ENCODE measurements at places on chromosomes 7 and 10.

DNA sequence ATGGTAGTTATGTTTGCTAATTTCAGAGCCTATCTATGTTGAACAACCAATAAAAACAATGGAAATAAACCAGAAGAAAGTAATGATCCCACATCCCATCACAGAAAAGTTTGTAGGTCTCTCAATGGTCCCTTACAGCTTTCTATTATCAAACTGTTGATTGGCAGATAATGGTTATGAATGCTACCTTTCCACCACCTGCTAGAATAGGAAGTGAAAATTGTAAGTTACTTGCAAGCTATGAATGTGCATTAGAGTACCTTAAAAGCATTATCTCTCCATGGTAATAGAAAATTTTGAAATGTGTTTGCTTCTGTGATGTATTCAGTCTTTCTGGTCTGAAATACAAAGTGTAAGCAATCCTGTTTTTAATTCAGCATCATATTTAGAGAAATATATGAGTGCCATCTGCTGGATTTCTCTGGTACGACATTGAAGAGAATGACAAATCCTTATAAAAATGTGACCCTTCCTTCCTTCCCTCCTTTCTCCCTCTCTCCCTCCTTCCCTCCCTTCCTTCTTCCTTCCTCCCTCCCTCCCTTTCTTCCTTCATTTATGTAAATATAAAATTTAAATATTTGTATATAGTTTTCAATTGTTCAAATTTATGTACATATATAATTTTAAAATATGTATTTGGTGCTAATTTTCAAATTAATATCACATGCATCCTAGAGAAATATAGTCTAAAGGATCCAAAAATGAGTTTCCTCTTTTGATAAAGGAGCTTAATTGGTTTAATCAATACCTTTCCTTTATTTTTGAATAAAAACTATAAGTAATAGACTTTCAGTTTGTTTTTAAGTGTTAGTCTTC, 41.4 kb upstream of the PNLIPRP3 start:
- DNase-seq: peak; percentile 31

GRCh38 chr7:107594961-107595737, 15.1 kb downstream of the BCAP29 start:
- no peak for DNase-seq

- no peak for DNase-seq
Observed at GRCh38 chr7:129615018-129615417, 3.5 kb downstream of the NRF1 start.

GRCh38 chr7:123571187-123571586, 13.6 kb upstream of the NDUFA5 start:
- DNase-seq: no peak

DNA sequence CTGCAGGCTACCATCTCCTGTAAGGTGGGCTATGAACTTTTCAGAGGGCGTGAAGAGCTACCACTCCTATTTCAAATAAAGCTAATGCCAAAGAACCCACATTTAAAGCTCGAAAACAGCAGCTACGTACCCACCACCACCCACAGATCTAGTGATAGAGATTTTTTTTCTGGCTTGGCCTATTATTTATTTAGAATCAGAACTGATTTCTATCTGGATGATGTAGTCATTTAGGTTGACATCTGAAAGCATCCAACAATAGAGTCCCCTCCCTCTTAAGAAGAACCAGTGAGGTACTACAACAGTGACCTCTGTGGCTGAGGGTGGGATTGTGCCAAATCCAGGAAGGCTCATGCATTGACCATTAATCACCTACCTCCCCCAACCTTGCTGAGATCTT, 113.8 kb upstream of the ADO start:
- no peak for DNase-seq

- DNase-seq: no peak
Observed at GRCh38 chr10:102004376-102004775, 51.6 kb downstream of the ARMH3 start.

DNA sequence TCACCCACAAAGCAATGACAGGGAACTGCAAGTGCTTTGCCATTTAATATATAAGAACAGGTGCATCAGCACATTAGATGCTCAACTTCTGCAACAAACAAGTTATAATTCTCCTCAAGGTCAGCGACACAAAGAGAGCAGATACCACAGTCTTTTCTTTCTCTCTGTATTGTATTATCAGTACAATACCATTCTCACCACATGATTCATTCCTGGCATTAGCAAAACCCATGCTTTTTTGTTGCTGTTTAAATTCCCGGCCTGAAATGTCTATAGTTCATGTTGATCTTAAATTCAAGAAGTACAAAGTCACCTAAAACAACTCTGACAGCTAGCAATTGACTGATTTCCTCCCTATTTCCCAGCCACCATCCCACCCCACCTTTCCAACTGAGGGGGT, 111.8 kb upstream of the FEZF1 start:
- no peak for DNase-seq

DNA sequence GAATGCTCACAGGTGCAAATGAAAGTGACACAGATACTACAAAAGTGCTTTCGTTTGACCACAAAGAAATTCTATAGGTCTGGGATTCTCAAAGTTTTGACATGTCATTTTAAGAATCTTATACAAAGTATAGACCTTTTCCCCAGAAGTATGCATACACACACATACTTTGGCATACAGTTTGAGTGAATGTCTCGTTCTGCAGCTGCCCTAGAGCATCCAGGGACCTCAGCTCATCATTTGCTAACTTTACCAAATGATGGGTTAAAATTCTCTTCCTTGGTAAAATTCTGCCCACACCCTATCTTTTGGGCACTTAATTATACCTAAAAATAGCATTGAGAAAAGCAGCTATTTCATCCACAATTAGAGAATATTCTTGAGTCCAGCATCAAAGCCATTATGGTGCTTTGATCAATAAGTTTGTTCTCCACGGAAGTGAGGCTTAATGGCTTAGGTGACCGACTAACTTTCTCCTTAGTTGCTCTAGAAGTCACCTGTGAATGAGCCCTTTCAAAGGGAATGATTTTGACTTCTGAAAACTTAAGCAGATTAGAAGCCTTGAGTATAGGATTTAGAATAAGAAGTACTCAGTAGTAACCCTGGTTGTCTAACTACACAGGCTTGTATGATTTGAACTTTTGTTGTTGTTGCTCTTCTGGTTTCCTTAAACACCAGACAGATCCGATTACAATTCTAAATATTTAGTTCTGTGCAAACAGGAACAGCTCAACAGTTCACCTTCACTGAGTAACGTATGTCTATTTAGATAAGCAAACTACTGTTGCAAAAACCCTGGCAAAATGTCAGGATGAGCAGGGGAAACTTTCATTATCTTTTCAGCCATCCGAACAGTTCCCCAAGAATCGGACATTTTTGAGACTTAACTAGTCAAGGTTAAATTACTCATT, 70.6 kb downstream of the CNNM2 start:
- no peak for DNase-seq

DNA sequence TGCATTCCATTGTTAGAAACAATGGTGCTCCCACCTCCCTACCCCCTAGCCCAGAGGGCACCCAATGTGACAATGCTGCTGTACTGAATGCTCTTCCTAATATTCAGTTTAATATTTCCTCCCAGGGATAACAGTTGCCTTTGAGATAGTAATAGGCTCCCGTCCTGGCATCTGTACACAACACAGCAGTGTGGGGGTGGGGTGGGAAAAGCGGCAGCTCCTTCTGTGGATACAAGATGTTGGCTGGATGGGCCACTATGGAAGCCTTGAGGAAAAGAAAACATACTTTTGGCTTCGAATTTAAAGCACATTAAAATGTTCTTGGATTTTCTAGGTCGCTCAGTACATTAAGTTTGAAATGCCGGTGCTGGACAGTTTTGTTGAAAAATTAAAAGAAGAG, 9.2 kb upstream of the ZNF22 start:
- DNase-seq: no peak

DNA sequence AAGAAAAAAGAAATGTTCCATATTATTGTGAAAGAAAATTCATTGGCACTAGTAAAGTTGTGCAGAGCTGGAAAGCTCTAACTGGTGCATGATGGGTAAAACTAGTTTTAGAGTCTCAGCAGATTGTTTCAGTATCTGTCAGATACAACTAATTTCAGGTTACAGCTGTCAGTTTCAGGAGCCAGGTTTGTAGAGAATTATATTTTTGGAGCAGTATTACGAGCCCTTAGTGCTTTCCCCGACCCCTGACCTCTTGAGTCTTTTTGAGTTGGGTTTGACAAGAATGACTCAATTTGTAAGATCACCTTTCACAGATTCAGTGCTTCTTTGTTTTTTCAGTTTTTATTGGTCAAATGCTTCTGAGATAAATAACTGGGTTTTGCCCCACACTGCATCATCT, 366.4 kb upstream of the PLXDC2 start:
- DNase-seq: no peak

DNA sequence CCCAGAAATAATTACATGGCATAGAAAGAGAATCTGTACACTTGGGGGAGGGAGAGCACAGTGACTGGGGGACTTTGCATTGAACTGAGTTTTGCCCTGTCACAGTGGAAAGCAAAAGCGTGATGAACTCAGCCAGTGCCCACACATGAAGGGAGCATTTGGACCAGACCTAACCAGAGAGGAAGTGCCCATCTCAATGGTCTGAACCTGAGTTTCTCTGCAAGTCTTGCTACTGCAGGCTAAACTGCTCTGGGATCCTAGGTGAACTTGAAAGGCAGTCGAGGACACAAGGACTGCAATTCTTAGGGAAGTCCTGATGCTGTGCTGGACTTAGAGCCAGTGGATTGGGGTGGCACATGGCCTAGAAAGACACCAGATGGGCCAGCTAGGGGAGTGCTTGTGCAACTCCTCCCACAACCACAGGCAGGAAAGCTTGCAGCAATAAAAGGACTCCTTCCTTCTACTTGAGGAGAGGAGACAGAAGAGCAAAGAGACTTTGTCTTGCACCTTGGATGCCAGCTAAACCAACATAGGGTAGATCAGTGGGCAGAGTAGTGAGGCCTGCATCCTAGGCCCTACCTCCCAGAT, 259.0 kb downstream of the GRM8 start:
- DNase-seq: no peak

- DNase-seq: no peak
Observed at GRCh38 chr10:95071107-95071660, 1.9 kb upstream of the CYP2C8 start.

DNA sequence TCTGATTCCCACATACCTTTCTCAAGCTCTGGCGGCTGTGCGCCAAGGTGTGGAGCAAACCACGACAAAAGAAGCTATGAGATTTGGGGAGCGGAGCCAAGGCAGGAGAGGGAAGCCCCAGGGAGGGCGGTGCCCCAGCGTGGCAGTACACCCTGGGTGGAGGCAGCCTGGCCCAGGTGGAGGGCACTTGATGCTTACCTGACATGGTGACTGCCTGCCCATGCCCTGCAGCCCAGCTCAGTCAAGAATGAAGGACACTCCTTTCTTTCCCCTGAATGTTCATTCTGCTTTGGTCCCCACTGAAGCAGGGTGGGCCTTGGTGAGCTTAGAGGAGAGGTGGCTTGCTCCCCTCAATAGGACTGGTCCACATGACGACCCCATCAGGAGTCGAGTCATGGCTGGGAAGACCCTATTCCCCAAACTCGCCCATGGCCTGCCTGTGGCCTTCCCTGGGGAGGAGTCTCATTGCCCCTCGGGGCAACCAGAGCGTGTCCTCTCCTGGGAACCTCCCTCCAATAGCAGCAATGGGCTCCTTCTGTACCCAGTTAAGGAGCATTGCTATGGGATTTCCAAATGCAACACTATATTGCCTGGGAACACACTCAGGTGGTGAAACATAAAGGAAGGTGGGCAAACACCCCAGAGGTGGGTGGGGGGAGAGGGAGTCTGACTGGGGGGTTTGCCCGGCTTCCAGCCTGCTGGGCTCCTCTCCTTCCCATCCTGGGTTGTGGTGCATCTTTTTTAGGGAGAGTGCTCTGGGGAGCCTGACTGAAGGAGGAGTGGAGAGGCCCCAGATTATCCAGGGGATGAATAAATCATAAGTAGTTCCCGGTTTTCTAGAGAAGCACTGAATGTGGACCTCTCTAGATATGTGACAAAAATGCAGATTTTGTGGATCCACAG, 22.7 kb downstream of the RAMP3 start:
- no peak for DNase-seq

DNA sequence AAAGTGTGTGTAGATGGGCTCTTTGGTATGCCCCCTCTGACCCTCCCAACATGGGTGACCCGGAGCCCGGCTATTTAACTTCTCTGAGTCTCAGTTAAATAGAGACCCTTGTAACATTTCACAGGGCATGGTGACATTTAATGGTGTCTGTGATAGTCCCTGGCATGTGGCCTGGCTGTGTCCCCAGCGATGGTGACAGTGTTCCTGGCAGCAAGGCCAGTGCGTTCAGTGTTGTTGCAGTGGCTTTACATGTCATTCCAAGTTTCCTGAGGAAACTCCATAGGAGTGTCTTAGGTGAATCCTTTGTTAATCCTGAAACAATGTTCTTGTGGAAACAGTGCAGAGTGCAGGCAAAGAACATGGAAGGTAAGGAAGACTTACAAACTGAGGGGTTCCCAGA, 137.0 kb downstream of the RAMP3 start:
- no peak for DNase-seq

DNA sequence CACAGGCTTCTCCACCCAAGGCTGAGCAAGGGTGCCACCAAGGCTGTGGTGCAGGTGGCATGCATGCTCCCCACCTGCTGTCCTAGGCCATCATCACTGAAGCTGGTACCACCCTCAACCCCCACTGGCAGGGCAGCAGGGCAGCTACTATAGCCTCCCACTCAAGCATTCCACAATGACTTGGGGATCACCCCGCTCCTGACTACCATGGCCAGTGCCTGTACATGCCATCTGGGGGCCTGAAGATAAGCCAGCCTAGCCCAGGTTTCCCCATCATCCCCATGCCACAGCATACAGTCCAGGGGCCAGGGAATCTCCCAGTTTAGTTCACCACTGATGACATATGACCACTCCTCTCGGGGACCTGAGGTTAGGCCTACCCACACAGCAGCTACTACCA, 510.9 kb upstream of the LRRTM3 start:
- DNase-seq: no peak

DNA sequence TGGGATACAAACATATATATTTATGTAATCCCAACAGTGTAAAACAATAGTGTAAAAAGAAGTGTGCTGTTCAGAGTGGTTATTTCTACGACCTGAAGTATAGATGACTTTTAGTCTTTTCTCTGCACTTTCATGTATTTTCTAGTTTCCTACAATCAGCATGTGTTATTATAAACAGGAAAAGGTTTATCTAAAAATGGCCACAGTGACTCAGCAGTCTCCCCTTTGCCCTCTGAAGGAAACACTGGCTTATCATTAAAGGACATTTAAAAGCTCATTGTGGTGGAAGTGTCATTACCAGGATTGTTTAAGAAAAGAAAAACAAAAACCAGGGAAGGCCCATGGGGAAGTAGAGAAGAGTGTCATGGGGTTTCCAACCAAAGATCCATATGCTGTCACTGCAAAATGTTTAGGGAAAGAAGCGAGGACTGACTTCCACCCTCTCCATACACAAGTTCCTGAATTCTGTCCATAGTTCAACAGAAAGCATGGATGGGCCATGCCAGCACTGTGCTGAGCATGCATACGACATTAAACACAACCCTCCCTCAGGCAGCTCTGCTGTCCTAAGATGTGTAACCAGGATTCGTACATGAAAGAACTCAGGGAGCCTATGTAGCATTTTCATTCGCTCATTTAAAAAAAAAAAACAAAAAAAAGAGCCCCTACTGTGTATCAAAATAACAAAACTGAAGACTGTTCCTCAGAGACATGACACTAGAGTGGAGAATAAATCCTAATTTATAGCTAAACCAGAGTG, 10.2 kb downstream of the CYREN start:
- DNase-seq: no peak

Measured in right renal pelvis (tissue), 4 donors.